Ureter (tissue), 1 donor: ENCODE measurements at places on chromosomes 5 and 9. TPM values are rescaled to one million over a fixed set of nuclear protein-coding genes. Genes with fewer than 3 reads are reported as not detected.

CARD9 gene
- total RNA-seq: 11.5 TPM

CTXN3 gene
- total RNA-seq: not detected

C5 gene
- 8.1 TPM for total RNA-seq

OLFM1 gene
- 47.8 TPM for total RNA-seq

DNA sequence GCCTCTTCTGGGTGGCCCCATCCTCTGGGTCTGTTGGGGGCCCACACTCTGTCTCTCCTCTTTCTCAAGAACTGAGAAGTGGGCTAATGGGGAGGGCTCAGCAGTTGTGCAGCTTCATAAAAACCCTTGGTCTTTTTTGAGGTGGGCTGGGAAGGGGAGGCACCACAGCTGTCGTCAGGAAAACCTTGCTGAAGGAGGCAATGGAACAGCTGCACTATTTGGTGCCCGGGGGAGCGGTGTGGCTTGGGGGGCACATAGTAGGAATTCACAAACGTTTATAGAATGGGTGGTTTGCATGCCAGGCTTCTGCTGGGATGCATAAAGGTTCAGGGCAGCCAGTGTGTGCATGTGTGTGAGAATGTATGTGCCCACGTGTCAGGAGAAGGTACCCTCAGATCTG lies 3.2 kb upstream of the IER5L start:
- no peak for DNase-seq

GRCh38 chr9:36045610-36046009 lies 8.9 kb downstream of the RECK start:
- DNase-seq: no peak

DNA sequence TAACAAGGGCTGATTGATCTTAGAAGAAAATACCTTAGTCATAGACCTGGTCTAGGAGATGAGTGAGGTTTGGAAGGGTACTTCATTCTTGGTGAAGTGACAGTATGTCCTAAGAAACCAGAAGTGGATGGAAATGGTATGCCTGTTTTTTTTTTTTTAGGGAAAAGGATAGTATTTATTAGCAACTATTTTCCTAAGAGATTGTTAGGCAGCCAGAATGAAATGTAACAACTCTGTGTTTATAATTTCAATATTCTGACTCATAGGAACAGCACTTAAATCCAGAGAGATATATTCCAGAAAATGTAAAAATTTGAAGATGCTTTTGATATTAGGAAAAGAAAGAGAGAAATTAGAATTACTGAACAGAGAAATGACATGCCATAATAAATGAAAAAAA lies 21.2 kb upstream of the ARL14EPL start:
- no peak for DNase-seq

DNA sequence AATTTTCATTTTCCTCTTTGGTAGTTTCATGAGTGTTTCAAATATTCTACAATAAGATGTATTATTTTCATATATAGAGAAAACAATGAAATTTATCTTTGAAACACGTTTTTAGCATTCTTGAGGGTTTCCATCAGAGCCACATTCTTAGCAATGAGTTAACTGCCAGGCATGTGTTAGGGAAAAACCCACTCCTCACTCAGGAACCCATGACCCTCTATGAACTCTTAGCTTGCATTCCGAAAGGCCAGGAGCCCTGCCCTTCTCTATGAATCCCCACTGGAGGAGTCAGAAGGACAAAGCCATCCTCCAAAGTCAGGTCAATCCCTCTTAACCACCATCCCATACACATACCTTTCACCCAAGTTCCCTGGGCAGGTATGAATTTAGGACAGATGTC lies 57.5 kb downstream of the ADAMTS12 start:
- DNase-seq: no peak

- DNase-seq: no peak
Observed at GRCh38 chr9:6098431-6098830, 83.0 kb upstream of the RANBP6 start.

- no peak for DNase-seq
Observed at GRCh38 chr5:160520609-160521391, 99.1 kb downstream of the PTTG1 start.

DNA sequence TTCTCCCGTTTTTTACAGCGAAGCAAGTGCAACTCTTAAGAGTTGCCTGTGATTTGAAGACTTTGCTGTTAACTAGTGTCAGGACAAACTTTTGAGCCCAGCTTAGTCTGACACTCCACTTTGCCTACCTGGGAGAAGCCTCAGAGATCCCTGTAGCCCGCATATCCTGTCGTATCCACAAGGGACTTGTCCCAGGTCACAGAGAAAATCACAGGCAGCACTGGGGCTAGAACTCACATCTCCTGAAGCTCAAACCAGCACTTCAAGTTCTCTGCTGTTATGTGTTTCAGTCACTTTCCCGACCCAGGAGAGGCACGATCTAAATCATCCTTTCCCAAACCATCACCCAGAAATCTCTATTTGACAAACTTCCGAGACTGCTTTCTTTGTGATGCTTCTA lies 584.5 kb downstream of the ACTL7B start:
- DNase-seq: no peak

- DNase-seq: no peak
Observed at GRCh38 chr5:76207120-76207519, 123.9 kb downstream of the SV2C start.

DNA sequence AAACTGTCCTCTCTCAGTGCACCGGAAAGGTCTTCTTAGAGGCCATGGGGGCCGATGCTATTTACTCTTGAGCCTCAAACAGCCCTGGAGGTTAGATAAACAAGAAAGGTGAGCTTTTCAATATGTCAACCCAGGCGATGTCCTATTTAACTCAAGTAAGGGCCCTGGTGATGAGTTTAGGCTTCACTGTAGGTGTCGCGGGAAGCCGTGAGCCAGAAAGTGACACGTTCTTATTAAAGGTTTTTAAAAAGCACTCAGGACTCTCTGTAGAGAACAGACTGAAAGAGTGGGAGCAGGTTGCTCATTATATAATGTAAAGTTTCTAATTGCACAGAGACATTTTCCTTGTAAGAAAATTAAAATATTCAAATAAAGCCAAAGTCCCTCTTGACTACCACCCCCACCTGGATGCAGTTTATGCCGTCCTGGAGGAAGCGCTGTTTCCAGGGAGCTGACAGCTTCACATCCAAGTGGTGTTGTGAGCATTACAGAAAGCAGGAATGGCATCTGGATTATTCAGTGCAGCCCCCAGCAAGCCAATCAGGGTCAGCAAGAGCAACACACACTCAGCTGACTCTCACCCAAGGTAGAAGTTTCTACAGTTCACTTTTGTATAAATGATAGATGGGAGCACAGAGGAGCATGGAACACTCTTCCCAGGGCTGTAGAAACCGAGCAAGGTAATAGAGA lies 280.3 kb downstream of the DRD1 start:
- DNase-seq: no peak

DNA sequence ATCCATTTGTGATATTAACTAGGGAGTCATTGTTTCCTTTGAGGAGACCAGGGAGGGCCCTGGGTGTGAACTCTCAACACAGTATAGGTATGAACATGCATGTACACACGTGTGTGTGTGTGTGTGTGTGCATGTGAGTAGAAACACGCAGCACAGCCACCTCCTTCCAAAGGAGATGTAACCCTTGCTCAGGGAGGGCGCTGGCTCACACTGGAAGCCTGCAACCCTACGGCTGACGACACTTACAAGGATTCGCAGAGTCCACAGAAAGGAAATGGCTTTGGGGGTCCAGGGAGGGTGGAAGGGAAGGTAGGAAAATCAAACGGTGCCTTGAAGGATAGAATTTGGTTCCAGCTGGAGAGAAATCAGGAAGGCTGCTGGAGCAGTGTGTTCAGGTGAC lies 21.9 kb downstream of the TRIP13 start:
- no peak for DNase-seq

- no peak for DNase-seq
Observed at GRCh38 chr5:145661737-145662485, 173.2 kb downstream of the PRELID2 start.

DNA sequence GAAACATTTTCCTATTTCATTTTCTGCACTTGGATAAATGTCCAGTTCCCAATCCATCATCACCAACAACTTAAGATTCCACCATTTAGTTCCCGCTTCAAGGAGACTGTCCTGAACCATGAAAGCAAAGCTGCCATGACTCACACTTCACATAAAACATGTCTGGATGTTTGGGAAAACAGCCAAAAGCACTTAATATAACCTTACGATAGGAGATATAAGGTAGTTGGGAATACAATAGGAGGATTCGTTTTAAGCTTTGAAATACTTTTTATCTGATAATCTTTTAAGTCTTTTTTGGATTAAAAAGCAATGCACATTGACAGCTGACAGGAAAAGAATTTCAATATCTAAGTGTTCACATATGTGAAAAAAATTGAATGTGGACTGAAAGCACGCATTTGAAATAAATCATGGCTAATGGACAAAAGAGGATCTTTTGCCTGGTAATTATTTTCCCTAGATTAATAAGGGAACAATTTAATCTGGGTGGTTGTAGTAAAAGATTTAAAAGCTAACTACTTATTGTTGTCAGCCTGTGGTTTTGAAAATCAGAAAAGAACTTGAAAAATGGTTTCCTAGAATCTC lies 17.3 kb upstream of the TGFBI start:
- DNase-seq: no peak
